NCI-H2029 (cell line): ENCODE measurements at places on chromosomes 12 and 14.

- DNase-seq, result no peak
Observed at GRCh38 chr12:130573766-130574165, 142.3 kb downstream of the RIMBP2 start.

- peak; percentile 40 for DNase-seq
Observed at GRCh38 chr12:87848248-87848868, 180.8 kb downstream of the C12orf50 start.

GRCh38 chr14:52314595-52315354, 663 bp downstream of the PTGER2 start:
- DNase-seq, result no peak

GRCh38 chr14:64444984-64445845, 20.1 kb upstream of the AKAP5 start:
- no peak for DNase-seq

DNA sequence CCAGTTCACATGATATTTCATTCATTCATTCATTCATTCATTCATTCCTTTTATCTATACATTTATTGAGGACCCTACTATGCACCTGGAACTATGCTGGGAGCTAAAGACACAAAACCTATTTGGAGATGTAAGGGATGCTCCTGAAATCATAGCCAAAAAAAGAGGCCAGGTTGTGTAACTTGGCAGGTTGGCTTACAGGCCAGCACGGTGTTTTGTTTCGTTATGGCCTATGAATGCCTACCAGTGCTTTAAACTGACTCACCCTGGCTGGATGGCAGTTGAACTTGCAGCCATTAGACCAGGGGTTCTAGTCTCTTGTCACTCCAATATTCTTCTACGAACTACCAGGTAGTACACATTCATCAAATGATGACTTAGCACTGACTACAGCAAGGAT, 15.7 kb downstream of the MAP3K9 start:
- no peak for DNase-seq

DNA sequence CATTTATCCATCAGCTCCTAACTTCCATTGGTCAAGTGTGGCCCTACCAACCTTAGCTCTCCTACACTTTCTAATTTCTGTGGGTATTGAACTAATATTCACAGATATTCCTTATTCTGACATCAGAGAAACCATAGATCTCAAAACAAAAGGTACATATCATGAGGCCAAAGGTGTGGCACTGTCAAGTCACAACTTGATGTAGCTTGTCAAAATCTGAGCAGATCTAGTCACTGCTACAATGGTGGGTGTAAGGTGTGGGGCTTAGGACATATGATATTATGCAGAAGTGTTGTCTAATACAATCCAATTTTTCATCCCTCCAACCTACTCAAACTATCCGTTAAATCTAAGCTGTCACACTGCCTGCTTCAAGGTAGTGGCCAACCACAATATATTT, 114.0 kb upstream of the FAR2 start:
- no peak for DNase-seq
